Tongue (tissue), 3 donors: ENCODE measurements at places on chromosomes 7 and 10. TPM values are rescaled to one million over a fixed set of nuclear protein-coding genes. Genes with fewer than 3 reads are reported as not detected.

DNA sequence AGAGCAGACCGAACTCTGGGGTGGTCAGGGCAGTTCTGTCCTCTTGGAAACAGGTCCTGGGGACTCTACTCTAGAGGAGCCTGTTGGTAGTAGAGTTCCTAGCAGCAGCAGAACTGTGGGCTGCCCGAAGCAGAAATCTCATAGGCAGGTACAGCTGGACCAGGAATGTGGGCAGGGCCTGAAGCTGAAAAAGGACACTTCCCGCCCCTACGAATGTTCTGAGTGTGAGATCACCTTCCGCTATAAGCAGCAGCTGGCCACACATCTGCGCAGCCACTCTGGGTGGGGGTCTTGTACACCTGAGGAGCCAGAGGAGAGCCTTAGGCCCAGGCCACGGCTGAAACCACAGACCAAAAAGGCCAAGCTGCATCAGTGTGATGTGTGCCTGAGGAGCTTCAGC, 8.3 kb upstream of the ZNF783 start:
- no peak for DNase-seq

GRCh38 chr7:129103561-129104324, 40.8 kb upstream of the TSPAN33 start:
- DNase-seq: no peak

- peak; percentile 69 for DNase-seq
These were observed 125.8 kb downstream of the TPST1 start for GRCh38 chr7:66330961-66331360.

DNA sequence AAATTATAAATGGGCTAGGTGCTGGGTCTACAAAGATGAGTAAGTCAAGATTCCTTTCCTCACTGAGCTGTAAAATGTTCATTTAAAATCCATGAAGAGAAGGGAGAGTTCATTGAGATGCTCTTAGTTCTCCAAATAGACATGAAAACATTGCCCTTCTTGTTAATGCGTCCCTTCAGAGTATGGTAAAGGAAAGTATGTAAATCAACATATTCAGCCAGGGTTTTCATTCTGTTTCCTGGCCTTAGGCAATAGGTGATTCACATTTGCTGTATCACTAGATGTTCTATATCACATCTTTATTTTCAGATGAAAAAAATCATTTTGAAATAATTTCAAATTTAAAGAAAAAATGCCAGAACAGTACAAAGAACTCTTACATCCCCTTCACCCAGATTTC, 5.4 kb downstream of the ANKIB1 start:
- DNase-seq: no peak

DNA sequence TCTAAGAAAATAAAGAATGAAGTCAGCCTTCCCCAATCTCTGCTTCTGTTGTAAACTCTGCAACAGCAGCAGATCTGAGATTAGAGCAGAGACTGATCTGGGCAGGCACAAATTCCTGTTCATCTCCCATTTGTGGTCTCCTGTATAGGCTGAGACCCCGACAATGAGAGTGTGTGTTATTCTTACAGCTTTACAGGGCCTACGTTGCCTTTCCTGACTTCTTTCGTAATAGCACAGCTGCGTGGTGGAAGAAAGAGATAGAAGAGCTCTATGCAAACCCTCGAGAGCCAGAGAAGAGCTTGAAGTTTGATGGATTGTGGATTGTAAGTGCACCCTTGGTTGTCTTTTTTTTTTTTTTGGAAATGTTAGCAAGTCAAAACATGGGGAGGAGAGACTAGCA, 72.1 kb downstream of the PRSS58 start:
- no peak for DNase-seq

DNA sequence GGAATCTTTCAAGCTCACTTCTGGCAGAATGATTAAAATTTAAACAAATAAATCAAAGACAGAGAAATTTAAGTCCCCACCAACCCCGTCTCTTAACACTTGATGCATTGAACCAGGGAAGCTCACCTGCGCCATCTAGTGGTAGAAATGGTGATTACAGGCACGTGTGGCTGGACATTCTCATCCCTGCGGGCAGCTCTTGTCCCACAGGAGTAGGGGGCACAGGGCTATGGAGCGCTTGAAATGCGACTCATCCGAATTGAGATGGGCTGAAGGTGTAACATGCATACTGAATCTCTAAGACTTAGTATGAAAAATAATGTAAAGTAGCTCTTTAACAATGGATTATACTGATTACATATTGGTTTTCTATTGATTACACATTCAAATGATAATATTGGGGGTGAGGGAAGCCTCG, 24.8 kb upstream of the SLIT1 start:
- peak; percentile 89 for DNase-seq

GRCh38 chr7:156703209-156703608, 62.6 kb downstream of the RNF32 start:
- no peak for DNase-seq

Gene ALOX5
- 12.4 TPM for total RNA-seq

Gene FKBP6
- not detected for total RNA-seq

Gene TMEM176A
- 13.6 TPM for total RNA-seq

Gene NEUROG3
- not detected for total RNA-seq
